ENCODE measurements at places on chromosomes 5 and 9.

- DNase-seq, result peak; percentile 20
These were observed 52.4 kb downstream of the CDC14B start for GRCh38 chr9:96567203-96567700.

- no peak for DNase-seq
These were observed 143.1 kb upstream of the GRIN3A start for GRCh38 chr9:101881508-101881907.

DNA sequence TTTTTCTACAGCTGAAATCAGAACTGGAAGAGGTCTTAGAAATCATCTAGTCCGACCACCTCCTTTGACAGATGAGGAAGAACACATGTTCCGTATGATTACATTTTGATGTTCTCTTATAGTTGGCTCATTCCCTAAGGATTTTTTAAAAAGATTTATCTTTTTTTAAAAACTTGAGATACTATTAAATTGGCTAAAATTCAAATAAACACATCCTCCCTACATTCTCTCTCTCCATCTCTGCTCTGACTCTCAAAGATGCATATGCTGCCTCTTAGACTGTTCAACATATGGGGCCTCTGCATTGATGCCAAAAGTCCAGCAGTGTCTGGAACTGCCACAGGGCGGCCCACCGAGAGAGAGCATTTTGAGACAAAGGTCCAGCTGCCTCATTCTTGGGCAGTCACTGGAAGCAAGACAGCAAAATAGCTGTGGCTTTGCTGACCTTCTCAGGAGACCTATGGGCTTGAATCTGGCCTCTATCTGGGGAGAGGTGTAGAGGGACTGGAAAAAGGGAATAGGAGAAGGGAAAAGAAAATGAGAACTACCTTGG, 12.8 kb upstream of the TSSK1B start:
- DNase-seq, result no peak

- DNase-seq, result no peak
These were observed 3.4 kb upstream of the NSMF start for GRCh38 chr9:137462396-137462985.

GRCh38 chr9:18473652-18474279, at the start of gene ADAMTSL1:
Gene ADAMTSL1 (plus strand): TSS chr9:18474153. CDS start chr9:18474233, 80 bp downstream.
- peak; percentile 79 for DNase-seq

DNA sequence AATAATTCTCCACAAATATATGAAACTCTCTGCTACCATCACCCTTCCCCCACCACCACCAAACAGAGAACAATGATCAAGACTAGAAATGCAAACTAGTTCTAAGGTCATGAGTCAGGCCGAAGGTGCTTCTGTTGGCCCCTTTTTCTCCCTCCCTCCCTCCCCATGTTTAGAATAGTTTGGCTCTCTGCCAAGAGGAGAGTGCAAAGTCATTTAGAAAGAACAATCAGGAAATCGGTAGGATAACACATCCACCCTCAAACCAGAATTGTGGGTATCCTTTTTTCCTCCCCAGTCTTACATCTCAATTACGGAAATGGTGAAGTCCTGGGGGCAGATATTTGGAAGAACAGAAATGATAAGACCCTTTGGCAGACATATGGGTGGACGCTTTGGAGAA, 170.1 kb downstream of the SLF1 start:
- DNase-seq, result no peak

DNA sequence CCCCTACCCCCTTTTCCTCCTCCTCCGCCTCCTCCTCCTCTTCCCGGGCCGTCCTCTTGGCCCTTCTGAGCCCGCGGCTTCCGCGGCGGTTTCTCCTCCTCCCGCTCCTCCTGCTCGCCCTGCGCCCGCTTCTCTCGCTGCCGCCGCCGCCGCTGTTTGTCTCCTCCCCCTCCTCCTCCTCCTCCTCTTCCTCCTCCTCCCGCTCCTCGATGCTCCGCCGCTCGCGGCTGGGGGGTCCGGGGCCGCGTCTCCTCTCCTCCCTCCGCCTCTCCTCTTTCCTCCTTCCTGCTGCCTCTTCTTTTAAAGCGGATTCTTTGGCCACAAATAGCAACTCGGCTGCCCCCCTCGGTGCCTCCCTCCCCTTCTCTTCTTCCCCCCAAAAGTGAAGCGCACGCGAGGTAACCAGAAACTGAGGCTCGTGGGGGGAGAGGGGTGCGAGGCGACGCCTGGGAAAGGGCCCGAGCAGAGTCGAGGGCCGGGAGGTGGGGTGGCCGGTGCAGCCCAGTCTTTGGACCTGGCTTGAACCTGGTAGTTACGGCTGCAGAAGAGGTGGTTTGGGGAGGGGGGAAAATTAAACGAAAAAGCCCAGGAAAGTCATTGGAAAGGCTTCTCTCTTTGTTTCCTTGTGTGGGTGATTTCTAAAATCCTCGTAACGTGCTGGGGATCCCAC, 1058.5 kb upstream of the DMAC1 start:
- peak; percentile 7 for DNase-seq

- no peak for DNase-seq
These were observed 1091.6 kb downstream of the PTPRD start for GRCh38 chr9:9521033-9521779.

DNA sequence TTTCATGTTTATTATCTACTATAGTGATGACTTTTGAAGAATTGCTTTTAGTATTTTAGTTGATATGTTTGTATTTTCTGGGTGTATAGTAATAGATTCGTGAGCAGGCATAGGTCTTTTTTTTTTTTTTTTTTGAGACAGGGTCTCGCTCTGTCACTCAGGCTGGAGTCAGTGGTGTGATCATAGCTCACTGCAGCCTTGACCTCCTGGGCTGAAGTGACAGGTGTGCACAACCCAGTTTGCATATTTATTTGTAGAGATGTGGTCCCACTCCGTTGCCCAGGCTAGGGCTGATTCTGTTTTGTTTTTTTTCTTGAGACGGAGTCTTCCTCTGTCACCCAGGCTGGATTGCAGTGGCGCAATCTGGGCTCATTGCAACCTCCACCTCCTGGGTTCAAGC, 11.9 kb downstream of the ERBIN start:
- no peak for DNase-seq

DNA sequence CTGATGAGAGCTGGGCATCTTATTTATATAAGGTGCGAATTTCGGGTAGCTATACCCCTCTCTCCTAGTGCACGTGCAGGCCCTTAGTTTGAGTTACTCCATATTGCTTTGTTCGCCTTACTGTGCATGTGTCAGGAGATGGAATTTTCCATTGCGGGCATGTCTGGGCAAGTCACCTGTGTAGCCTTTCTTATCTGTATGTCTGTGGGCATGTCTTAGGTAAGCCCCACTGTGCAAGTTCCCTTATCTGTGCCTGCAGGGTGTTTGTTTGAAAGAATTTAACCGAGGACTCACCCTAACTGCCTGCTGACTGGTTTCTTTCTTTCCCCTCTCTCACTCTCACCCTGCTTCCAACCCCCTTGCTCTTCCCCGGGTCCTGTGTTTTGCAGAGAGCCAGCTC, 140.7 kb upstream of the RANBP3L start:
- no peak for DNase-seq

DNA sequence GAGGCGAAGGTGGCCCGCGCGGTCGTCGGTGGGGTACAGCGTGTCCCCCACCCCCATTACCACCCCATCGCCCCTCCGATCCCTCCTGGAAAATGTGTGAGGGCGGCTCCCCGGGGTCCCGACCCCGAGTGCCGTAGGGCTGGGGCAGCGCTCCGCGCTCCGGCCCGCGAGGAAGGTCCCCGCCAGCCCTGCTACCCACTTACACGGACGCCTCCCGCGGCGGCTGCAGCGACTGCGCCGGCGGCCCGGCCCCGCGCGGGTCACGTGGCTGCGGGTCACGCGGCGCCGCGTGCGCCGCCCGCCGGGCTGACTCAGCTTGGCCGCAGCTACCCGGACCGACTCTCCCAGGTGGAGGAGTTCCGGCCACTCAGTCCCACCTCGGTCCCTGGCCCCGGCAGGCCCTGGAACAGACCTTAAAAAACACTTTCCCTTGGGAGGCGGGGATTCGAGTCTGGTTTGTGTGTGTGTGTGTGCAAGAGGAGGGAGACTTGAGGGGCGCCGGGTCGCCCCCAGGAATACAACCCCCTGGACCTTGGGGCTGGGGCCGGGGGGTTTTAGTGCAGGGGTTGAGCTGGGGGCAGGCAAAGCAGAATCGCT, at the start of gene GNPDA1:
Gene GNPDA1, minus strand, starts transcription at position 236 of the 597 bp plus-strand sequence. CDS start 992 bp downstream, outside the sequence.
- peak; percentile 78 for DNase-seq

DNA sequence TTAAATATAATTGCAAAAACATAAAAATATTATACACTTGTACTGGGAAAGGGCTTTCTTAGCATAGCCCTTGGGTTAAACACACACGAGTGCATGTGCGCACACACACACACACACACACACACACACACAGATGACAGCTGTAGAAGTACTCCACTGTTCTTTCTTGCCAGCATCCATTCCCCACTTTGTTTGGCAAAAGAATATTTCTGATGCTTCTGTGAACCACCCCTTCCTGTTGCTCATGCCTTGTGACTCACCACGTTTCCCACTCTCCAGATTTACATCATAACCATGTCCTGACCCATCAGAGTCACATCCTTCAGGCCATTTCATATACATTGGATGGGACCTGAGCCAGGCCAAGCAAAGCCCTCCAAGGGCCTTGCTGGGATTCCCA, 280.1 kb downstream of the DNAH5 start:
- DNase-seq, result peak; percentile 72

DNA sequence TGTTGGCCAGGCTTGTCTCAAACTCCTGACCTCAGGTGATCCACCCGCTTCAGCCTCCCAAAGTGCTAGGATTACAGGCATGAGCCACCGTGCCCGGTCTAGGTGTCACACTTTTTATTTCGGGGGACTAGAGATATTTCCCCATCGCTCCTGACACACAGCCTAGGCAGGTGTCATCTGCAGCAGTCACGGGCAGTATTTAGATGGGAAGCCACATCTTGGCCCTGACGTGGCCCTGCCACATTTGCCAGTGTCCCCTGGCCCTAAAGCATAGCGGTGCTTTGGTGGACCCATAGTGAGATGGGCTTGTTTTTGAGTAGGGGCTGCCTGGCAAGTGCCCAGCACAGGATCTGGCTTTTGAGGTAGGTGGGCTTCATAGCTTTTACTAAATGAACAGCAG, 45.0 kb upstream of the LRRTM2 start:
- DNase-seq, result no peak
